GM12892 (cell line): ENCODE measurements at places on chromosomes 5 and 9.

GRCh38 chr5:111748304-111748763 lies 8.7 kb downstream of the NREP start:
- DNase-seq: no peak

- DNase-seq: no peak
Observed at GRCh38 chr9:118094387-118094786, 390.2 kb downstream of the TLR4 start.

- DNase-seq: no peak
Observed at GRCh38 chr9:7879551-7880245, 80.1 kb upstream of the DMAC1 start.

DNA sequence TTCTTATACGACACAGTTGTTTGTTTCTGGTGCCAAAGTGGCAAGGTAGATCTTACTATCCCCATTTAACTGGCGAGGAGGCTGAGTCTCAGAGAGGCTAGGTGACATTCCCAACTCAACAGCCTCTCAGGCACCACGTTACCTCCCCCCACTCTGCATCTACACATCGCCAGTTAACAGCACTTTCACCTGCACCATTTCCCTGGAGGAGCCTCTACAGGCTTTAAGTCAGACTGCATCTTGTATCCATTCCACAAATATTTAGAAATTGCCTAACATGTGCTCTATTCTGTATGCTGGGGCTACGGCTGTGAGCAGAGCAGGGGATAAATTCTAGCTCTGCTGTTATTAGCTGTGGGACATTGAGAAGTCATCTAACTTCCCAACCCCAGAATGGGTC lies 168.6 kb downstream of the INSYN2B start:
- DNase-seq: no peak

- DNase-seq: no peak
Observed at GRCh38 chr9:34555500-34555899, 32.7 kb upstream of the ENHO start.

DNA sequence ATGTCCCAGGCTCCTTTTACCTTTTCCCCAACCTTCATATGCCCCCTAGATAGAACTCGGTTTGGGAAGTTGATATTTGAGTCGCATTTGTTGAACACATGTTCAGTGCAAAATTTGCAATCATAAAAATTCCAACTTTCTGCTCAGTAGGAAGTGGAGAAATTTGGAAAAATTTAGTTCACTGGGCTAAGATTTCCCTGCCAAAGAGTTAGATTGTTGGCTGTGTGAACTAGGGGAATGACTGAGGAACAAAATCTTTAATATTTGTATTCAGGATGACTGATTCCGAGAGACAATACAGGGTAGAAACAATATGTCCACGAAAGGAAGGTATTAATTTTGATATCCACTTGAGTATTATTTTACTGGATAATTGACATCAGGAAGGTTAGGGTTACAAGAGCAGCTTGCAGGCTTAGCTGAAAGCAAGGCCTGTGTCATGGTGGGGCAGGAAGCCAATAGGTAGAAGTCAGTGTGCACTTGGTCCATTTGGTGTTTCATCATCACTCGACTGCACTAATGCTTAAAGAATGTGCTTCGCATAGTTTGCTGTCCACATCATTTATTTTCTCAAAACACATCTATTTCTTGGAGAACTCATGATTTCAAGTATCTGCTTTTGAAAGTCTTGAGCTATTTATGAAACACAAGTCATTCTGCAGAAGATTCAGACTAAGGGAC lies 59.4 kb upstream of the GNA14 start:
- DNase-seq: no peak
